Endothelial cell (in vitro differentiated cells): ENCODE measurements at places on chromosomes 7 and 10.
A peak's percentile ranks its signal among the peaks of the same experiment; 100 is the strongest.

DNA sequence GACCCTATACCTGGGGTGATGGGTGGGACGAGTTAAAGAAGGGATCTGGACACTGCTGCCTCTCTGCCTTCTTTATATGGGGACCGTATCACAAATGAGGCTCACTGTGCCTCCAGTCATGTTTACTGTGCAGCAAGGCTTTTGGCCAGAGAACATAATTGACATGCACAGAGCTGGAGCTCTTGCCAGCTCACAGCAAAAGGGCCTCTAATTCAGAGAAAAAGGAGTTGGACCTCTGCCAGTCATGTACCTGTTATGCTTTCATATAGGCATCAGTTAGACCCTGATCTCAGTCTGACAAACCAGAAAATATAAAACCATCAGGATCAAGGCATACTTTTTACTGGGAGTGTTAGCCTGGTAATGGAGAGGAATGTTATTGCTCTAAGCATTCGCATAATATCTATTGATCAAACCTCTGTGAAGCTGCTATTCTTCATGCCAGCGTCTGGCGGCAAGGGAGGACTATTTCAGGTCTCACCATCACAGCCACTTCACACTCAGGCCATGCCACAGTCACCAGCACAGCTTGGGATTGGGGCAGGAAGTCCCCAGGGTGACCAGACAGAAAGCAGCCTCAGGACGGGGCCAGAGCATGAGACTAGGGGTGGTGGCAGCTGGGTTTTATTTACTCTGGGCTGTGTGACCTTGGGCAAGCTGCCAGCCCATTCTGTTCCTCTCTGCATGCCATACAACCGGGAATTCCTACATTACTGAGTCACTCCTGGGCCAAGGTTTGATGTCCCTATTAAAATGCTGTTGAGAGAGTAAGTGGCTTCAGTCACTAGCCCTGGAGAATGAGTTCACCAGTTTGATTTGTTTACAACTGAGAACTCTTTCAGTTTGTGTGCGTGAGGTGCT is 90.1 kb downstream of the NPSR1 start:
- DNase-seq, result no peak

GRCh38 chr10:51783941-51784340 is 84.5 kb upstream of the CSTF2T start:
- DNase-seq, result no peak

- no peak for DNase-seq
Observed at GRCh38 chr7:7176406-7177043, 5.8 kb upstream of the C1GALT1 start.

- DNase-seq, result no peak
Observed at GRCh38 chr10:80452069-80452468, 2.0 kb upstream of the TSPAN14 start.

- no peak for DNase-seq
Observed at GRCh38 chr7:81767926-81768325, 1.9 kb downstream of the HGF start.

DNA sequence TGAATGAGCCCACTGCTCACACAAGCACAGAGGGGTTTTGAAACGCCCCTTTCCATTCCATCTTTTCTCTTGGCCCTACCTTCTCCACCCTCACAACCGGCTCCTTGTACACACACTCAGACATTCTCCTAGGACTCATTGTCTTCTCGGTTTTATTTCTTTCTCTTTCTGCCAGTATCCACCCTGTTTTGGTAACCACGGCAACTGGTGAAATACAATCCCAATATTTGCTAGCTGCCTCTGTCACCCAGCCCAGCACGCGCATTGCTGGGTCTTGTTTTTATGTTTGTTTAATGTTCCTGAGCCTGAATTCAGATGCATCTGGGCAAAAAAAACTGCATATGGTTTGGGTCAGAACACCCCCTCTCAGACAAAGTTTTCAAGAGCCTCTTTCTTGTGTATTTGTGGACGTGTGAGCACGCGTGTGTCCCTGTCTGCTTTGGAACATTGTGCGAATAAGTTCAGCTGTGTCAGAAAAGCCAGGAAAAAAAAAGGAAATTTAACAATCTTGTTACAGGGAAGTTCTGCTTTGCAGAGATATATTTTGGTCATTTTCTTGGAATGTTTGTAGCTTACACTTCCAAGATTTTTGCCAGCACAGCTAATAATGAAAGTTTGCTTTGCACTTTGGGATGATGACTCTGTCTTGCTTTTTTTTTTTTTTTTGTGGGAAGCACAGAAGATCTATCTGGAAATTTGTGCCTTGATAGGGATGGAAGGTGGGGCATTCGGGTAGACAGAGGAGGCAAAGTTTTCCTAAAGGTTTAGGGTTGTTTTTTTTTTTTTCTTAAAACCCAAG is 225.9 kb downstream of the TRIL start:
- DNase-seq, result peak; percentile 14

DNA sequence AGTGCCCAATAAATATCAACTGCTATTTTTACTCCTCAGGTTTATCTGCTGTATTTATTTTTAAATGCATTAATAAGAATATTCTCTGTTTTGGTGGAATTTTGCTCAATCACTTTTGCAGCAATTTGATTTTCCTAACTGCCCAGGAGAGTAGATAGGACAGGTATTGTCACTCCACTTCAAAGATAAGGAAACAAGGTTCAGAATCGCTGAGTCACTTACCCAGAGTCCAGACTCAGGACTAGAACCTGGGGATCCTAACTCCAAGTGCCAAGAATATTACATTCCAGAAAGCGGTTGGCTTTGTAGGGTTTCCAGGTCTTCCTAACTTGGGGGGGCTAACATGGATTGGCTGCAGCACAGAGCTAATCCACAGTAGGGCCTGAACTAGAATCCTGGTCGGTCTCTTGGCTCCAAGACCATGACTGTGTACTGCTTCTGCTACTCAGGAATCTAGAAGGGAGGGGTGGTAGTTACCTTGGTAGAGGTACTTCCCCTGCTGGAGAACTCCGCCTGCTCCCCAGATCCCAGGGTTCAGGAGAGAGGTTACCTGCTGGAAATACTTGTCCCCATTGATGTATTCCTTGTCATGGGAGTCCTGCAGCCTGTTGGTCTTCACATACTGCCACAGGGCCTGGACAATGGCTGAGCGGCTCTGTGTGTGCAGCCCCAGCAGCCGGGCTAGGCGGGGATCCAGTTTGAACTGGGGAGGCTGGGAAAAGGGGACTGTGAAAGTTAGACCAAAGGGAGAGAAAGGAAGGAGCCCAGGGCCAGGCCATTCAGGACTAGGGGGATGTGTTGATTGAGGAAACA is 7.3 kb downstream of the SMARCD3 start:
- DNase-seq, result no peak

GRCh38 chr7:129609666-129610065 is 1.9 kb upstream of the NRF1 start:
- DNase-seq, result no peak

GRCh38 chr10:47456079-47456785 is 27.7 kb downstream of the ANXA8 start:
- no peak for DNase-seq

GRCh38 chr7:37097983-37098382 is 350.7 kb downstream of the ELMO1 start:
- no peak for DNase-seq

DNA sequence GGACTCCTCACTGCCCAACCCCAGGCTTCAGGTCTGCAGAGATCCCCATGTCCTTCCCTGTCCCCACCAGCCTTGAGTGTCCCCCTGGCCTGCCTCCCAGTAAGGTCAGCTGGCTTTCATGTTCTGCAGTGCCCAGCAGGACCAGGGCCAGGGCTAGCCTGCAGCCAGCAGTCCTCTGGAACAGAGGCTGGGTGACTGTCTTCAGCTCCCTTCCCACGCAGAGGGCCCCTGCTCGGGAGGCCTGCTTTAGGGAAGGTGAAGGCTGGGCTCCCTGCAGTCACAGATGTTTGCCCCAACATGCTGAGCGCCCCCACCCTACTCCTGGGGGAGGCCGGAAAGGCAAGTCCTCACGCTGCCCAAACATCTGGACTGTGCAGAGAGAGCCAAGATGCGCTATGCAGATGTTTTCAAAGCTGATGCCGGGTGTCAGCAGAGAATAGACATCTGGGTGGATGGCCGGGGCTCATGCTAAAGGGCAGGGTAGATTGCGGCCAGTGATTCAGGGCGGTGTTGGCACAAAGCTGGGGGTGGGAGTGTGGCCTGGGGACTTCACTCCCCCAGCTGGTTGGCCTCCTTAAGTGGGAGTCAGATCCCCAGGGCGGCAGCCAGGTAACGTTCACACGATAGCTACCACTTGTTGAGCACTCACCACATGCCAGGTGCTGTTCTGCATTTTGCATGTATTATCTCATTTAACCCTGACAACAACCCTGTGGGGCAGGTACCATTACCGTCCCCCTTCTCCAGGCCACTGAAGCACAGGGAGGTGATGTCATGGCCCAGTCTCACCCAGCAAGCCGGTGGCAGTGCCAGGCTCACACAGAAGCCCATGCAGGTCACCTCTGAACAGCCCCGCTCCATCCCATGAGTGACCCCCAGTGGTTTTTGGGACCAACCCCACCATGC is 71.2 kb upstream of the COL13A1 start:
- no peak for DNase-seq

DNA sequence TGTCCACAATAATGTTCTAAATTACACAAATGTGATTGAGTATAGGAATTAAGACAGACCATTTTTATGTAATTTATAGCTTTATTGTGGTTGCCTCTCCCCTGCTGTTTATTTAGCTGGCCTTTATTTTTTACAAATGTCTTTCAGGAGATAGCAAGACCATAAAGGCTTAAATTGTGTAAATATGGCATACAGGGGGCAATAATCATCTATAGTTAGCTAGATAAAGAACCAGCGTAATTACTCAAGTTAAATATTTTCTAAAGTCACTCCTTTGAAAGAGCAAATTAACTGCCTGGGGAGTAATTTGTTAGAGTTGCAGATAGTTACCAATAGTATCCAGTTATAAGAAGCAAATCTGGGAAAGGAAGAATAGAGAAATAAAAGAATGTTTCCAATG is at the start of gene MALRD1:
MALRD1 (plus strand) TSS at position 313 of the 400 bp plus-strand sequence. CDS start 138 bp downstream, outside the sequence.
- no peak for DNase-seq

DNA sequence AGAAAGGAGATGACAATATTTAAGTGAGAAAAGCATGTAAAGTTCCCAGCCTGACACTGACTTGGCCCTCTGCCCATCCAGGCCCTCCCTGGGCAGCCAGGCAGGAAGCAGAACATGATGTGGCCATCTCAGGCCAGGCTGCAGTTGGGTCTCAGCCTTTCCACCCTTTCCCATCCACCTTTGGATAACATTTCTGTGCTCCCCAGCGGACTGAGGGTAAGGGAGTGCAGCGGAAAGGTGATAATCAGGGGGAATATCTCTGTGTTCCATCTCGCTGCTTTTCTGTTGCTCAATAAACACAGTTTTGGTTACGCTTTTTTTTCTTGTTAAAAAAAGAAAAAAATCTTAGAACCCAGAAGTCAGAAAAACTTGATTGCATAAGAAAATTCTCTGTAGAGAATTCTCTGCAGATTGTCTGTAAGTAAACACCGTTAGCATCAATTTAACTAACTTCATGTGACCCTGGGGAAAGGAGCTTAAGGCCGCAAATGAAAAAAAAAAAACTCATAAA is 37.2 kb upstream of the TARP start:
- no peak for DNase-seq
